ENCODE measurements at places on chromosomes 13 and 19.

- DNase-seq: no peak
These were observed 26.4 kb upstream of the CCNE1 start for GRCh38 chr19:29785360-29785759.

DNA sequence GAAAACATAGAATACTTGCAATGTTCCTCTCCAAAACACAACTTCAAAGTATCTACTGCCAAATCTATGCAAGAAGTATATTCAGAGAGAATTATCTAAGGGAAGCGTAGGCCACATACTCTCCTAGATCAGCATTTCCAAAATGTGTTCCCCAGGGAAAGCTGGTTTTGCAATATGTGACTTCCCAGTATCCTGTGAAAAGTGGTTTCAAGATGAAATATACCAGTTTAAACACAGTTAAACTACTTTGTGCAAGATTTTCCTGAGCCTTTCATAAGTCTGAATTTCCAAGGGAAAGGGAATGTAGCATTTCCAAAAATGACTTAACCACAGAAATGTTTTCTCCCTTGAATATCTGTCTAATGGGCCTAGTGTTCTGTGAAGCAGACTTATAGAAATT lies 7.6 kb downstream of the STARD13 start:
- DNase-seq: no peak

DNA sequence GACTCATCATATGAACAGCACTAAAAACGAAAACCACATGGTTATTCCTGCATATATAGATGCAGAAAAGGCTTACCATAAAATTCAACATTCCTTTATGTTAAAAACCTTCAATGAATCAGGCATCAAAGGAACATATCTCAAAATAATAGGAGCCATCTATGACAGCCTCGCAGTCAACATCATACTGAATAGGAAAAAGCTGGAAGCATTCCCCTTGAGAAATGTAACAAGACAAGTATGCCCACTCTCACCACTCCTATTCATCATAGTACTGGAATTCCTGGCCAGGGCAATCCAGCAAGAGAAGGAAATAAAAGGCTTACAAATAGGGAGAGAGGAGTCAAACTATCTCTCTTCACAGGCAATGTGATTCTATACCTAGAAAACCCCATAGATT lies 179.6 kb upstream of the HTR2A start:
- DNase-seq: no peak

GRCh38 chr13:46100191-46100815 lies 4.5 kb downstream of the CPB2 start:
- DNase-seq: peak; percentile 18

GRCh38 chr13:27924529-27925141 lies 4.8 kb downstream of the PDX1 start:
- no peak for DNase-seq

DNA sequence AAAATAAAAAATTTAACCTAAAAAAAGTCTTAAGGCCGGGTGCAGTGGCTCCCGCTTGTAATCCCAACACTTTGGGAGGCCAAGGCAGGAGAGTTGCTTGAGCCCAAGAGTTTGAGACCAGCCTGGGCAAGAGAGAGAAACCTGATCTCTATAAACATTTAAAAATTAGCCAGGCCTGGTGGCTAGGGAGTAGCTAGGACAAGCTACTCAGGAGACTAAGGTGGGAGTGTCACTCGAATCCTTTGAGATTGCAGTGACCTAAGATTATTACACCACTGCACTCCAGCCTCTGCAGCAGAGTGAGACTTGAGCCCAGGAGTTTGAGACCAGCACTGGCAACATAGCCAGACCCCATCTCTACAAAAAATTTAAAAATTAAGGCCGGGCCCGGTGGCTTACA lies 1.1 kb downstream of the CCDC97 start:
- DNase-seq: peak; percentile 32

DNA sequence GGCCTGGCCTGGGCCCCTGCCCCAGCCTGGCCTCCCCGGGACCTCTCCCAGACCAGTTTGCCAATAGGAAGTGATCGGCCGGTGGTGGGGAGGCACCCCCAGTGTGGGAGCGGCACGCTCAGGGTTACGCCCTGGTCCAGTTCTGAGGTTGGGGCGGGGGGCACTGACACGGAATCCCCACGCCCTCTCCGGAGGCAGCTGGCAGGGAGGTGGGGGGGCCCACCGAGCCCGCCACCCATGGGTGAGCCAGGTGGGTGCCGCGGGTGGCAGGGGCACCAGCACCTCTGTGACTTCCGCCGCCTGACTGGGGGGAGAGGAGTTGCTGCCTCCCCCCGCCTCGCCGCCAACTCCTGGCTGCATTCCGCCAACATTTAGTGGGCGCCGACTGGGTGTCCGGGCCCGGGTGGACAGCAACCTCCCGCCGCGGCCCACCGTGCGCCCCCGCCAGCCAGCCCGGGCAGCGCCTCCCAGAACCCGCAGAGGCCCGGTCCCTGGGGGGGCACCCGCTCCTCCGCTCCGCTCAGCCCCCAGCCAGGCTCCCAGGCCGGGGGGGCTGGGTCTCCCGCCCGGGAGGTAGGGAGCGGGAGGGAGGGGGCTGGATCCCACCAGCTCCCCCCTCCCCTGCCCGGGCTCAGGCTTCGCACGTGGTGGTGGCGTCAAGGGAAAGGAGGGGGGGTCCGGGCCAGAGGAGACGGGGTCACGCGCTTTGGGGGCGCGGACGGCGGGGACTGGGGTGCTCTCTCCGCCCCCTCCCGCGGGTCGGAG lies 2.0 kb downstream of the ZBTB7A start:
- DNase-seq: peak; percentile 64
